Activated T-helper 1 cell treated with anti-CD3 and anti-CD28 coated beads, Interleukin-12 subunit alpha, Interleukin-12 subunit beta, Interleukin-2, Interleukin-4 antibody, amounts not matched to agents 30 ng/mL and 10 ng/mL and 1 ng/mL, durations not matched to agents 14 hours and 24 hours and 36 hours (primary cell): ENCODE measurements at places on chromosomes 5 and 9.
A peak's percentile ranks its signal among the peaks of the same experiment; 100 is the strongest.

GRCh38 chr9:21871256-21871975 is 69.0 kb downstream of the MTAP start:
- DNase-seq, result no peak

- DNase-seq, result no peak
Measured at GRCh38 chr5:72598401-72599064, 91.3 kb upstream of the ZNF366 start.

GRCh38 chr9:99431103-99431502 is 209.0 kb downstream of the SEC61B start:
- DNase-seq, result no peak

DNA sequence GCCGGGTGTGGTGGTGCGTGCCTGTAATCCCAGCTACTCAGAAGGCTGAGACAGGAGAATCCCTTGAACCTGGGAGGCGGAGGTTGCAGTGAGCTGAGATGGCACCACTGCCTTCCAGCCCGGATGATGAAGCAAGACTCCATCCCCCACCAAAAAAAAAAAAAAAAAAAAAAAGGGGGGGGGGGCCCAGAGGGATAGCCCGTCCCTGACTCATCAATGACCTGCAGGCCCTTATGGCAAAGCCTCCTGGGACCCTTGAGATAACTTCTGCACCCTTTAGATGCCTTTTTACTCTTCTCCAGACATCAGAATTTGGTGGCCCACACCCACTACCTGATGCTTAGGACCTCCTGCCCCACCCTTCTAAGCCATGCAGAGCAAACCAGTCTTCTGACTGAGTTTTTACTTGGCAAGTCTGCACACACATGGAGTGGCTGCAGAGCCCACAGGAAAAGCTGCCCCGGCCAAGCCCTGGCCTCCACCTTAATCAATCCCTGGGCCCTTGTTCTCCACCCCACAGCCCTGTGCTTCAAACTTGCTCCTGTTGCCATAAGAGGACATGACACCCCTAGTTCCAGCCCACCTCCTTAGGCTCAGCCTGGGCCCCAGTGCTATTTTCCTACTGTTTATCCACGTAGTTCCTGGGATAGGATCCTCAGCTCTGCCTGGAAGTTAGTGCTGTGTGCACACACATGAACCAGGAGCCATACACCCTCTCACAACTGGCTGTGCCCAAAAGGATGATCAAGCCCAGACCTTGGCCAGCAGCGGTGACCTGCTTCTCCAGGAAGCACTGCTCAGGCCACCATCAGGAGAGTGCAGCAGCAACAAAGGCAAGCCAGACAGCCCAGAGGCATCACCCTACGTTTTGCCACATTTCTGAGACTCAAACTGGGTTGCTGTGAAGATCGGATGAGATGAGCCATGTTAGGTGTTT is 5.1 kb downstream of the MGAT1 start:
- DNase-seq, result no peak

DNA sequence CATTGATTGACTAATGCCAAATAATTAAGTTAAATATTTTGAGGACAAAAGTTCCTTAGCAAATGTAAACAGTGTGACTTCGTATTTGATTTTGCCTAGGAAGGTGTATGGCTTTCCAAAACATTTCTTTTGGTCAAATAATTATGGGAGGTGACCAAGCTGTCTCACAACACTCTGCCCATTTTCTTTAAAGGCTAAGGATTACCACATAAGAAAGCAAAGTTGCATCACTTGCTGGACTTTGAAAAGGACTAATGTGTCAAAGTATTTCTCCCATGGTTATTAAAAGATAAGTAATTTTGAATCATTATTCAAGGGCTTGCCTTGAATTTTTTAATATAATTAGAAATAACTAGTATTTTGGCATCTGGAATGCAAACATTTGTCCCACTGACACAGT is 74.7 kb downstream of the HAPLN1 start:
- no peak for DNase-seq

GRCh38 chr9:124180557-124180956 is 77.2 kb upstream of the NEK6 start:
- no peak for DNase-seq

DNA sequence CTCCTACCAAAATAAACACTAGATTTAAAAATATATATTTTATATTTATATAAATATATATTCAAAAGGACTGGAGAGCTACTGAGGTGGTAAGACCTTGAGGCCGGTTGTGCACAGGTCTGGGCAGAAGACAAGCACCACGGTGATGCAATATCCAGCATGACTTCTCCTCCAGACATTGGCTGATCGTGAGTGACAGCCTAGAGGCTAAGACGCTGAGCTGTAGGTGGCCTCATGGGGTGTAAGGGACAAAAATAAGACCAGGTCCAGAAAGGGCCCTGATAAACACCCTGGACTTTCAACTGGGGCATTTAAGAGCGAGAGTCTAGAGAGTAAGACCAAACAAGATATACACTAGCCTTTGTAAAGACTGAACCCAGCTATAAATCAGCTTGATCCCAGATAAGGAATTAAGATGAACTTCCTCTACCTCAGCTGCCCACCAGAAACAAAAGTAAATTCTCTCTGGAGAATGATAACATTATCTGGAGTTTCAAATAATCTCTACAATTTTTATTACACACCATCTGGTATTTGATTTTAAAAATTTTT is 14.2 kb upstream of the C5orf47 start:
- DNase-seq, result no peak

- DNase-seq, result no peak
Measured at GRCh38 chr9:112810696-112811490, 60.3 kb downstream of the SNX30 start.

DNA sequence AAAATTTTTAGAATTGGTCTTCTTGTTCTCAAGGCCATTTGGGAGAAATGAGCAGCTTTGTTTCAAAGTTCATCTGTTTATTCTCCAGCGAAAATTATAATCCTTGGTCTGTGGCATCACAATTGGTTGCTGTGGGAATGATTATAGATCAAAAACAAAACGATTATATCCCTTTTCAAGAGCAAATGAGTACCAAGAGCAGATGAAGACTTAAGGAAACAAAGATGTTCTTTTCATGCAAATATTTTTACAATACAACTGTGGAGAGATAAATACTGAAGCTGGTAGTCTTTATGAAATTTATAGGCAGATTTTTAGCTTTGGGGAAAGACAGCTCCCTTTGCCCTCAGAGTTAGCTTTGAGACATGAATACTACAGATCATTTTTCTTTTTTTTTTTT is 620.8 kb upstream of the DMAC1 start:
- DNase-seq, result no peak

- DNase-seq, result no peak
Measured at GRCh38 chr9:33249087-33249658, 9.2 kb downstream of the SPINK4 start.

- DNase-seq, result no peak
Measured at GRCh38 chr9:34046784-34047379, 1.8 kb downstream of the UBAP2 start.

- DNase-seq, result no peak
Measured at GRCh38 chr9:36551910-36552309, 20.8 kb upstream of the MELK start.

- no peak for DNase-seq
Measured at GRCh38 chr9:27394154-27394825, 97.3 kb upstream of the EQTN start.

GRCh38 chr5:132389585-132390286 is 20.2 kb downstream of the SLC22A5 start:
- DNase-seq, result no peak

- DNase-seq, result no peak
Measured at GRCh38 chr5:160165137-160166068, 46.2 kb upstream of the PWWP2A start.

- peak; percentile 25 for DNase-seq
Measured at GRCh38 chr9:130866474-130866965, 30.1 kb downstream of the QRFP start.

DNA sequence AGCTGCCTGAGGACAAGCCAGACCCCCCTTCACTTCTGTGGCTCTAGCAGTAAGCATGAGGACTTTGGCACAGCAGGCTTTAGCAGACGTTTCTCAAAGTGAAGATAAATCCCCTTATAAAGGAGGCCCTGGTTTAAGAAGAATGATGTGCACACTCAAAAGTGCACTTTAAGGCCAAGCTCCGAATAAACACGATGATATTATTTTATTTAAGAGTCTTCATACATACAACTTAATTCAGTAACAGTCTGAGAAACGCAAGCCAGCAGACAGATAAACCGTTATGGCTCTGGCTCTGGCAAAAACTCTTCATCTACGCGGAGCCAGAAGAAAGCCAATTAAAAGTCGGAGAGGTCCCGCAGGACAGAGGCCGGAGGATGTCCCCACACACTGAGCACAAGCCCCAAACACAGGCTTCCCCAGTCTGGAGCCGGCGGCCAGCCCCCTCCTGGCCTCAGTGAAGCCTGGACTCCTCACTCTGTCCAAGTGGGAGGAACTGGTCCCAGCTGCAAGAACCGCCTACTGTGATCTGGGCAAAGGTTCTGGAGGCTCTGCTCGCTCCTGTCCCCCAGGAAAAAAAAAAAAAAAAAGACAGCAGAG is 44.6 kb downstream of the ADAMTS2 start:
- DNase-seq, result no peak
